PC-9 (cell line): ENCODE measurements at places on chromosomes 3 and 15.

- H3K27ac ChIP-seq: no peak overlapping the region
- H3K4me3 ChIP-seq: no peak overlapping the region
- no peaks in the 10 kb centered on the region for H3K36me3 ChIP-seq
- no peaks in the 10 kb centered on the region for H3K27me3 ChIP-seq
- no peaks in the 10 kb centered on the region for H3K4me1 ChIP-seq
- DNase-seq: peak; percentile 21
Observed at GRCh38 chr3:145704020-145704419, 457.0 kb downstream of the PLOD2 start.

DNA sequence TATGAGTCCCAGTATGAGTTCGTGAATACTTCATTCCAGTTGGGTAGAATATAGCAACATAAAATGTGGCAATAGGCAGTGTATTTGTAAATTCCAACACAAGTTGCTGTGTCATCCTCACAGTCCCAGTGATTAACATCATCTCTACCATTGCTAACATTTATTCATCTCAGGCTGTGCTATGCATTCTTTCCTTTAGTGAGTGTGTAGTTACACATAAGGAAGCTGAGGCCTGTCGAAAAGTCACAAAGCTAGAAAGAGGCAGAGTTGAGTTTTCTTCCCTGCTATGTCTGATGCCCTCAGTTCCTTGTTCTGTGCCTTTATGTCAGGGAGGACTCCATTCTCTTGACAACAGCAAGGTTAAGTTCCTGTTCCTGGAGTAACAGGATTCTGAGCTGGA lies 96.4 kb downstream of the FNDC3B start:
- no peak overlapping the region for H3K4me3 ChIP-seq
- H3K27ac ChIP-seq: peak overlapping the region; percentile 86
- no peak for DNase-seq
- H3K27me3 ChIP-seq: no peaks in the 10 kb centered on the region
- H3K4me1 ChIP-seq: peaks cover 96% of the 10 kb centered on the region

- H3K27me3 ChIP-seq: no peaks in the 10 kb centered on the region
- no peaks in the 10 kb centered on the region; the same call in 1 of the 2 replicates for H3K4me1 ChIP-seq
- DNase-seq: no peak
- H3K36me3 ChIP-seq: no peaks in the 10 kb centered on the region
- H3K27ac ChIP-seq: no peak overlapping the region
- H3K4me3 ChIP-seq: no peak overlapping the region
Observed at GRCh38 chr3:176351408-176351807, 845.9 kb downstream of the TBL1XR1 start.

DNA sequence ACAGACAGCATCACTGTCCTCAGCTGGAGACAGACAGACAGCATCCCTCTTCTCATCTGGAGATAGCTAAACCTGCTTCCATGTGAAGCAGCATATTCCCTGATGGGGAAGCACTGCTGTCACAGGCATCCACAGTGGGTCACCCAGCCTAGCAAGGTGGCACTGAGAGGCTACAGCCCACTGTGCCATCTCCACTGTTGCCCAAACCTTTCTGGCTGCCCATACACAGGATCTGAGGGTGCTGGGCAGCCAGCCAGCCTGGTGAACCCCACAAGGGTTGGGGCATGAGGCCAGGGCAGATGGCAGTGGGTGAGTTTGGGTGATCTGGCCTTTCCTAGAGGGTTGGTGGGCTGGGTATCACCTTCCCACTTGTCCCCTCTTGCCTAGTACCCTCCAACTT lies 11.7 kb downstream of the CHST13 start:
- H3K4me3 ChIP-seq: no peak overlapping the region
- no peaks in the 10 kb centered on the region for H3K36me3 ChIP-seq
- DNase-seq: no peak

GRCh38 chr15:31567861-31568260 lies 241.2 kb downstream of the KLF13 start:
- DNase-seq: no peak
- H3K4me3 ChIP-seq: no peak overlapping the region
- H3K36me3 ChIP-seq: no peaks in the 10 kb centered on the region
- H3K27ac ChIP-seq: no peak overlapping the region
- peaks cover 21% of the 10 kb centered on the region for H3K27me3 ChIP-seq
- H3K4me1 ChIP-seq: no peaks in the 10 kb centered on the region

DNA sequence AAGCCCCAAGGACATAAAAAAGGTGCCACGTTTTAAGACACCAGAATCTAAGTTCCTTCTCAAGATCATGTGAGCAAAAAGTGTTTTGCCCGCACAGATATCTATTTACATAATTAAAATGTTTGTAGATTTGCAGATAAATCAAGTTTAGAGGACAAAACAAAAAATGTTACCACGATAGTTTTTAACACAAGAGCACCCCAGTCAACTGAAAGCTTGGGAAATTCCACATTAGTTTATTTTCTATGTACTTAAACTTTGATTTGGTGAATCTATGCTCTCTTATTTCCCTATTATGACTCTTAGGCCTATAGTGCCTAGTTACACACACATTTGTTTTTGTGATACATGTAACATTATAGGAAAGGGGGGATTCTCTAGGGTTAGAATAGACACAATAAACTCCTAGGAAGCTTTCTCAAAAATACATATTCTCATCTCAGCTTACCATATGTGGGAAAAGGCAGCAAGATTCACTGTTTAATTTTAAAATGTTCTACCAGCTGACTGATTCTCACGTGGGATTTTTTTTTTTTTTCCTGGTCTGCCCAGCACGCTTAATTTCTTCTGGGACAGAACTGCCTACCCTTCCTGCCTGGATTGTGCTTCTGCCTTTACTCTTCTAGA lies 8.4 kb upstream of the LEKR1 start:
- peak; percentile 83 for DNase-seq
- H3K27me3 ChIP-seq: no peaks in the 10 kb centered on the region
- no peaks in the 10 kb centered on the region for H3K36me3 ChIP-seq

GRCh38 chr3:190504354-190505125 lies 9.3 kb upstream of the IL1RAP start:
- H3K4me3 ChIP-seq: no peak overlapping the region
- no peaks in the 10 kb centered on the region for H3K27me3 ChIP-seq
- no peaks in the 10 kb centered on the region for H3K4me1 ChIP-seq
- no peaks in the 10 kb centered on the region for H3K36me3 ChIP-seq

GRCh38 chr15:65287520-65287855 lies 805 bp upstream of the PARP16 start:
- no peaks in the 10 kb centered on the region for H3K27me3 ChIP-seq
- no peak overlapping the region for H3K27ac ChIP-seq
- no peaks in the 10 kb centered on the region for H3K36me3 ChIP-seq
- H3K4me3 ChIP-seq: no peak overlapping the region

DNA sequence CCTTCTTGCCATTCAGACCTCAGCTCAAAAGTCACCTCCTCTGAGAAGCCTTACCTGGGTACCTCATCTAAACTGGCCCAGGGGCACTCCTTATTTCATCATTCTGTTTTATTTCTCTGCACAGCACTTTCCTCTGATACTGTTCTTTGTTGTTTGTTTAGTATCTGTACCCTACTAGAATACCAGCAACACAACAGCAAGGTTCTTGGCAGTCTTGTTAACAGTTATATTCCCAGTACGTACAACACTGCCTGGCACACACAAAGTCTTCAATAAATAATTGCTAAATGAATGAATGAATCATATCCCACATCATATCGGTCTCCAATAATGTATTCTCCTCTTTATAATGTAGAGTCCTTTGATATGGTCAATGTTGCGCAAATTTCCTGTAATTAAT lies 188.1 kb downstream of the FOXP1 start:
- no peak for DNase-seq
- no peaks in the 10 kb centered on the region for H3K36me3 ChIP-seq

- DNase-seq: peak; percentile 43
- H3K27me3 ChIP-seq: no peaks in the 10 kb centered on the region
- no peak overlapping the region for H3K27ac ChIP-seq
- H3K4me3 ChIP-seq: no peak overlapping the region
- no peaks in the 10 kb centered on the region for H3K36me3 ChIP-seq
- peaks cover 35% of the 10 kb centered on the region for H3K4me1 ChIP-seq
Observed at GRCh38 chr3:152272771-152273242, 4.1 kb downstream of the MBNL1 start.

GRCh38 chr3:39189959-39190269 lies 2.5 kb downstream of the XIRP1 start:
- H3K36me3 ChIP-seq: no peaks in the 10 kb centered on the region
- peak; percentile 47 for DNase-seq
- no peak overlapping the region for H3K4me3 ChIP-seq
- H3K27me3 ChIP-seq: no peaks in the 10 kb centered on the region
